ENCODE measurements at places on chromosomes 3 and 15.

GRCh38 chr3:69142090-69142489, 19.7 kb upstream of the LMOD3 start:
- no peak for DNase-seq

DNA sequence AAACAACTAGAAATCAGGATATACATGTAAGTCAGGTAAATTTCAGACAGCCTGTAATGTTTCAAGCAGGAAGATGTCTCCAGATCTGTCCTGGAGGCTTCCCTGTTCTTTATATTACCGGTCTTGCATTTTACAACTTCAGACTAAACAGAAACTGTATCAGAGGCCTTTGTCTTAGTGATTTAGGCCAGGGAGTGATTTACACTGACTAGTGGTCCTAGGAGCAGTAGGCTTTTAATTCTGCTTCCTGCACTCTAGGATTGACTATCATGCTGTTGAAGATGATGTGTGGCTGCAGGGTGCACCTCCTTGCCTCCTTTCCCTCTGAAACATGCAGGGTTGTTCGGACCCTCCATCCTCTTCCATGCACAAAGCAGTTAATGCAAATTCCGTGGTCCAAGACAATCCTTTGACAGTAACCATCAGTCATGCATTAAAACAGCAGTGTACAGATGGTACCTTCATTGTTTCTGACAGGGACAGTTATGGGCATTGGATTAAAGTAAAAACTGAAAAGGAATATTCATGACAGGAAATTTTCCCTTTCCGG, 27.6 kb downstream of the CHRNA7 start:
- DNase-seq = no peak

GRCh38 chr3:129021140-129021551, 20.0 kb downstream of the EFCC1 start:
- DNase-seq = no peak

DNA sequence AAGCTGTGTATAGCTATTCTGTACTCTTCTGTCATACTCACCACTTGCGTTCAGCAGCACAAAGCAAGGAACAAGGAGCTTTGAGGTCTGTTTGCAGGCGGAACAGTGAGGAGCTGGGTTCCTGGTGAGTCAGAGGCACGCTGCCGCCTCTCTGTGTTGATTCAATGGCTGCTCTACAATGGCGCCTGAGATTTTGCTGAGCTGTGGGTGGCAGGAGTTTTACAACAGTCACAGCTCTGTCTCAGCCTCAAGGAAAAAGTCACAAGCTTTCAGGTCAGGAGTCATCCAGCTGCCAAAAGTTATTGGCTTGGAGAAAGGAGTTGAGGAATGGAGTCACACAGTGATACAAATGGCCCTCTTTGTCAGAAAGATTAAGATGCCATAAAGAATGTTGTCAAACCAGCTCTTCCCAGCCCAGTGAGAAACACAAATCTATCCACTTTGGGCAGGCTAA, 98.1 kb downstream of the SSR3 start:
- DNase-seq = no peak

DNA sequence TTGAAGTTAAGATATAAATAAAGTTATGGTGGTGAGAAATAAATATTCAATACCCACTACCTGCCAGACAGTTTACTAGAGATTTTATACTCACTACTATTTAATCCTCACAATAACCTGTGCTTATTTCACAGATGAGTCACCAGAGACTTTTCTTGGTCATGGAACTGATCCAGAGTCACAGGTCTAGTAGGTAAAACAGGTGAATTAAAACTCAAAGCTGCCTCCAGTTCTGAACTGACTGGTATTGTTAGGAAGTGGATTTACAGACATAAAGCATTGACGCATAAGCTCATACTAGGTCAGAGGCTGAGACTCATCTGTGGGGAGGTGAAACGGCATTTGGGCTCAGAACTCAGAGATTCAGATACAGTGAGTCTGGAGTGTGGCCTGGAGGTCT, 1009.9 kb downstream of the AGBL1 start:
- DNase-seq = no peak

GRCh38 chr15:100940767-100941379, 21.7 kb downstream of the LRRK1 start:
- no peak for DNase-seq

GRCh38 chr3:120071259-120071658, 23.0 kb downstream of the GSK3B start:
- no peak for DNase-seq

- no peak for DNase-seq
These were observed 33.5 kb downstream of the ZNF589 start for GRCh38 chr3:48274452-48274851.

DNA sequence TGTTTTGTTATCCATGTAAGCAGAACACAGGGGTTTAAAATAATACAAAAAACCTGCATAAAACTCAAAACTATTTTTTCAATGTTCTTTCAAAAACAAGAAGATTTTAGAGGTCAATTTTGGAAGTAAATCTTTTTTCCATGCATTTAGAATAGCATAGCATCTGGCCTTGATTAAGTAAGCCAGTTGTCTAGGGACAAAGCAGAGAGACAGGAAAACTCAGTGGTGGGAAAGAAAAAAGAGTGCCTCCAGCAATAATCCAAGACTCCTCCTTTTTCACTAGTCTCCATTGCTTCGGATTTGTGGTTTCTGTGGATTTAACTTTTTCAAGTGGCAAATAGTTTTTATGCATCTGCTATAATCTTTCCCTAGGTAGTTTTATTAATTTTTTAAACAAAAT, 88.9 kb downstream of the SUCNR1 start:
- no peak for DNase-seq

DNA sequence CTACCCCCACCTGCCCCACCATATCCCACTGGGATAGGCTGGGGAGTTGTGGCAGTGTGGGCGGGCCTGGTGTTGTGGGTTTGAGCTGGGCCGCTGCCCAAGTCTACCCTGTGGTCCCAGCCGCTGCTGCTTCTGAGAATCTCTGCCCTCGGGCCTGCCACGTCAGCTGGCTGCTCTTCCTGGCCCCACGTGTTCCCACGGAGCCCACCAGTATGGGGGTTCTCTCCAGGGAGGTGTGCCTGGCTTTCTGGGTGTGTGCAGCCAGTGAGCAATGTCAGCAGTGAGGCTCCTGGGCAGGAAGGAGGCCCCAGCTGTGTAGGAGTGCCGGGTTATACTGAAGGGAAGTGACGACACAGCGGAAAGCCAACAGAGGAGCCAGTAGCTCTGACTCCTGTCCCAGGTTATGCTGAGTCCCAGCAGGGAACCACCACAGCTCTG, 10.5 kb downstream of the GNAI2 start:
- peak; percentile 88 for DNase-seq

GRCh38 chr3:182717216-182717615, 76.1 kb upstream of the ATP11B start:
- DNase-seq = no peak

GRCh38 chr3:128426128-128426921, 40.4 kb downstream of the DNAJB8 start:
- DNase-seq = peak; percentile 7

- no peak for DNase-seq
These were observed 26.8 kb upstream of the PPP4R2 start for GRCh38 chr3:72969766-72970165.

DNA sequence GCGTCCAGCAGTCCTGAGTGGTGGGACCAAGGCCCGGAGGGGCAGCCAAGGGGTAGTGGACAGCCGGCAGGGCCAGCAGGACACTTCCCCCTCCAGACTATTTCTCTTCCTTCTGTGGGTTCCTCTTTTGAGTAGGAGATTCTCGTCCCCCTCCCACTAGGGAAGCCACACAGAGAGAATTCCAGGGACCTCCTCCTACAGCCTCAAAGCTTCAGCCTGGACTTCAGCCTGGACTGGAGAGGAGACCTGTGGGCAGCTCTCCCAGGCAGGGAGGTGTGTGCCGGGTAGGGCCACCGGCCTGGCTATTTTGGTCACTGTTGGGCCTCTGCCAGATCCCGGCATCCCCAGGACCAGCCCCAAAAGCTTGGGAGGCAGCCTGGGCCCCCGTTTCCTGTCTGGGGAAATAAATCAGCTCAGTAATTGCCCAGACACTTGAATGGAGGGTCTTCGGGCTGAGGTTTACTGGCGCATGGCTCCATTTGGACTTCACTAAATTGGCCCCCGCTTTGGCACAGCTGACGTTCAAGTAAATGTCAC, 1.3 kb downstream of the SLC6A6 start:
- no peak for DNase-seq

DNA sequence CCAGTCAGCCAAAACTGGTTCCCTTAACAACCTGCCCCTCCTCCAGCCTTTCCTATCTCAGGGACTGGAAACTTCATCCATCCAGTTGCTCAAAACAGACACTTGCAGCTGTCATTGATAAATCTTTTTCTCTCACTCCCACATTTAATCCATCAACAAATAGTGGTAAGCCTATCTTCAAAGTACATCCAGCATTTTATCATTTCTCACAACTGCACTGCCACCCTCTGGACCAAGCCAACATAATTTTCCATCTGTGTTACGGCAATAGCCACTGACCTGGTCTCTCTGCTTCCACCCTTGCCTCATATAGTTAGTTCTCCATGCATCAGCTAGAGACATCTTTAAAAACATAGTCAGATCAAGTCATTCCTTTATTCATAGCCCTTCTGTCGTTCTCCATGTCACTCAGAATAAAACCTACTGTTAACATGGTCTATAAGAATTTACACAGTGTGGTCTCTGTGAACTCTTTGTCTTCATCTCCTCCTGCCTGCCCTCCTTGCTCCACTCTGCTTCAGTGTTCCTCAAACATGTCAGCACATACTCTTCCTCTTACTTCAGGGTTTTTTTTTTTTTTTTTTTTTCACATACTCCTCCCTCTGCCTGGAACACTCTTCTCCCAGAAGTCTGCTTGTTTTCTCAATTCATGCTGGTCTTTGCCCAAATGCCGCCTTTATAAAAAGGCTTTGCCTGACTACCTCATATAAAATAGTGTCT, 102.5 kb upstream of the COL6A5 start:
- DNase-seq = no peak

DNA sequence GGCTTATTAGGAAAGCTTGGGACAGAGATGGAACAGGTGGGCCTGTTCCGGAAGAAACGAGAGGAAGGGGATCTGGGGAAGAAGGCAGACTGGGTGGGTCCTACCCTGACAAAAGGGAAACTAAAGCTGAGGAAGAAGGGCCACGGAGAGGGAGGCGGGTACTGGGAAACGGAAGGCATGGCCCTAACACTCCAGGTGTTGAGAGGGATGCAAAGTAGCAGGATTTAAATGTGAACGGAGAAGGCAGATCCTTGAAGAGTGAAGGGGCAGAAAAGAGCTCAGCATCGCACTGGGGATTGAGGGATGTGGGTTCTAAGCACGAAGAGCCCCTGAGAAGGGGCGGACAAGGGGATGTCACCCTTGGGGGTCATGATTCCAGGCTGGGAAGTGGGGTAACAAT, 735 bp downstream of the STIMATE start:
- no peak for DNase-seq

- no peak for DNase-seq
These were observed 11.6 kb downstream of the PDCD10 start for GRCh38 chr3:167723025-167723512.

DNA sequence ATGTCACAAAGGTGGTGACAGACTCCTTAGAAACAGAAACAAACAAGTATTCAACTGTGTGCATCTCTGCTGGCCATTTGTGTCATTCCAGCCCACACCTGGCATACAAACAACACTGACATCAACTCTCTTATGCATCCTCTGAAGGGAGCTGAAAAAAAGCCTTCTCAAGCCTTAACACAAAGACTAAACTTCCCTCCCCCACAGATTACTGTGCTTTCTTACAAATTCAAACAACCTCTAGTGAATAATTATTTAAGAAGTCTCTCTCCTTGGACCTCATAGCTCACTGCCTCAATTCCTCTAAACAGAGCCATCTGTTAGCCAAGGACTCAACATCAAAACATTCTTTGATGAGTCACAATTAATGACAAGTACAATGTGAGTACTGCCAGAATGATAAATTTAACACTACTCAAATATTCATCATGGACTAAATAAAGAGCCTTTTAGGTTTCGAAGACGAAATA, 132.1 kb downstream of the WDR76 start:
- peak; percentile 56 for DNase-seq

GRCh38 chr15:73647259-73648013, 14.2 kb upstream of the NPTN start:
- no peak for DNase-seq

DNA sequence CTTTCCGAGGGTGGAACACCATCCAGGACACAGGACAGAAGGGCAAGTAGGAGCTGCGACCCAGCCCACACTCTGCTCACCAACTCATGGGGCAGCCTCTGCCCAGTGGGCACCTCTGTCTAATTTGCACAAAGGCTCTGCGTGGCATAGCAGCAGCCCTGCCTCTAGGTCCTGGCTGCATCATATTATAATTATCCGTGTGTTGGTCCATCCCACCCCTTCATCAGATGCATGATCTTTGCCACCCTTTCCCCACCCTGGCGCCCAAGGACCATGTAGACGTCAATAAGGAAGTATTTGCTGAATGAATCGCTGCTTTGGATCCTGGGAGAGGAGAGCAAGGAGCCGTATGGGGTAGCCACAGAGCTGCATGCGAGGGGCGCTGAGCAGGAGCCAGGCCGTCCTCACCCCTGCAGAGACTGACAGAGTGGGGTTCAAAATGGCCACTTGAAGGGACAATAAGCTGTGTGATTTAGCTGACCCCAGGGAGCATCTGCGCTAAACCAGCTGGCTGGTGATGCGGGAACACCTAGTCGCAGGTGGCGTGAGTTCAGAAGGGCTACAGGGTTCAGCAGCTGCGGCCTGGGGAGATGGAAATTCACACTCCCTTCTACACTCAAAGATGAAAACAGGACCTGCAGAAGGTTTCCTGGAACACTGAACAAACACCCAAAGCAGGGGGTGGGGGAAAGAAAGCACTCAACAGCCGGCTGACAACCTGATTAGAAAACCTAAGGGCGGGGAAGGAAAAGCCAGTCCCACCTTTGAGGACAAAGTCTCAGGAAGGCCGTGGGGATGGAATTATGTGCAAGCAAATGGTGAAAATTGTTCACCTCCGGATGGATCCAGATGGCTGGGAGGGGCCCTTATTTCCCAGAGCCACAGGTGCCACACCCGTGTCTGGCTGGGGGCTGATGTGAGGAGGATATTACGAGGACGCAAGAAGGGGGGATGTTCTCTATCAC, 6.4 kb downstream of the MGLL start:
- DNase-seq = no peak

GRCh38 chr3:16113704-16114103, 60.8 kb upstream of the GALNT15 start:
- DNase-seq = peak; percentile 61

DNA sequence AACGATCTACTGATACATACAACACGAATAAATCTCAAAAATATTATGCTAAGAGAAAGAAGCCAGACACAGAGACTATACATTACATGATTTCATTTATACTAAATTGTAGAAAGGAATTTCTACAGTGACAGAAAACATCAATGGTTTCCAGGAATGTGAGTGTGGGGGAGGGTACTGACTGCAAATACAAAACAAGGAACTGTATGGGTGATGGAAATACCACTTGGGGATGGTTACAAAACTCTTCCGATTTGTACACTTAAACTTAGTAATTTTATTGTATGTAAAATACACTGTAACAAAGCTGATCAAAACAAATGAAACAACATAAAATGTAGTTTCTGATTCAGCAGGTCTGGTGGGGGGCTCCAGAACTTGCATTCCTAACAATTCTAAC, 45.8 kb upstream of the IP6K2 start:
- no peak for DNase-seq

- no peak for DNase-seq
These were observed 462.2 kb downstream of the GRM7 start for GRCh38 chr3:7322957-7323669.

Measured in GM04504 (cell line).